ENCODE measurements at places on chromosomes 12 and 14. TPM values are rescaled to one million over a fixed set of nuclear protein-coding genes. Genes with fewer than 3 reads are reported as not detected.

CIROP gene
- not detected for total RNA-seq

IFNG-AS1 gene
- not detected for total RNA-seq

GRIN2B gene
- 5.3 TPM for total RNA-seq

KCNMB4 gene
- 0.20 TPM for total RNA-seq

RIN3 gene
- 15.4 TPM for total RNA-seq

LBHD2 gene
- total RNA-seq, result 0.22 TPM

NUP107 gene
- 59.9 TPM for total RNA-seq

GARIN6 gene
- not detected for total RNA-seq

KSR2 gene
- total RNA-seq, result 0.71 TPM

OXA1L gene
- 161 TPM for total RNA-seq

RAPGEF3 gene
- 0.72 TPM for total RNA-seq

ACOT6 gene
- not detected for total RNA-seq

KRT74 gene
- total RNA-seq, result not detected

PTPN6 gene
- total RNA-seq, result 6.6 TPM

PTPRQ gene
- 0.06 TPM for total RNA-seq

BTG1 gene
- total RNA-seq, result 52.6 TPM

SLC6A15 gene
- total RNA-seq, result 3.2 TPM

SAMD15 gene
- total RNA-seq, result 2.6 TPM

ADSS1 gene
- 6.7 TPM for total RNA-seq

CDK4 gene
- total RNA-seq, result 255 TPM

RND1 gene
- 3.1 TPM for total RNA-seq

DTX1 gene
- 0.26 TPM for total RNA-seq

RDH12 gene
- total RNA-seq, result 0.11 TPM

PMCH gene
- not detected for total RNA-seq

CCDC196 gene
- total RNA-seq, result not detected

AQP2 gene
- total RNA-seq, result not detected

DLK1 gene
- 0.32 TPM for total RNA-seq

FAM90A1 gene
- total RNA-seq, result 0.11 TPM

SLCO1B1 gene
- 0.38 TPM for total RNA-seq

CMA1 gene
- total RNA-seq, result not detected

TAS2R42 gene
- total RNA-seq, result not detected

HSPB8 gene
- 18.3 TPM for total RNA-seq

ARHGEF40 gene
- 7.7 TPM for total RNA-seq

All from A549 treated with dexamethasone at 1 μM for 4 hours (cell line).